ENCODE measurements at places on chromosomes 5 and 9.
A peak's percentile ranks its signal among the peaks of the same experiment; 100 is the strongest.

- DNase-seq: no peak
These were observed 24.4 kb downstream of the SLC6A18 start for GRCh38 chr5:1249366-1250280.

GRCh38 chr9:137077758-137078693 is 709 bp downstream of the UAP1L1 start:
- DNase-seq: peak; percentile 5

DNA sequence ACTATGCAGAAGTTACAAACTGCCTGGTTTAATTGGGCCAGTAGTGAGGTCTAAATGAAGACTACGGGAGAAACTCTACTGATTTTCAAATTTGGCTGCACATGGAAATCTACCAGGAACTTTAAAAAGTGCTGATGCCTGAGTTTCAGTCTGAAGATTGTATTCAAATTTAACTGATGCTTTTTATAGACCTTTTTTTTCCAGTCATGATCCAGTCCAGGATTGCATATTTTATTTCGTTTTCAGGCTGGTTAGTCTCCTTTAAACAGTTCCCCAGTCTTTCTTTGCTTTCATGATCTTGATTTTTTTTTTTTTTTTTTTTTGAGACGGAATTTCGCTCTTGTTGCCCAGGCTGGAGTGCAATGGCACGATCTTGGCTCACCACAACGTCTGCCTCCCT is 23.7 kb upstream of the SPZ1 start:
- DNase-seq: no peak

GRCh38 chr5:2773327-2773726 is 21.9 kb upstream of the IRX2 start:
- DNase-seq: no peak

GRCh38 chr5:33850100-33850594 is 41.6 kb downstream of the ADAMTS12 start:
- DNase-seq: peak; percentile 57

GRCh38 chr5:24364711-24365110 is 280.1 kb downstream of the CDH10 start:
- no peak for DNase-seq

GRCh38 chr5:76083555-76084495 is 642 bp downstream of the SV2C start:
- DNase-seq: no peak

DNA sequence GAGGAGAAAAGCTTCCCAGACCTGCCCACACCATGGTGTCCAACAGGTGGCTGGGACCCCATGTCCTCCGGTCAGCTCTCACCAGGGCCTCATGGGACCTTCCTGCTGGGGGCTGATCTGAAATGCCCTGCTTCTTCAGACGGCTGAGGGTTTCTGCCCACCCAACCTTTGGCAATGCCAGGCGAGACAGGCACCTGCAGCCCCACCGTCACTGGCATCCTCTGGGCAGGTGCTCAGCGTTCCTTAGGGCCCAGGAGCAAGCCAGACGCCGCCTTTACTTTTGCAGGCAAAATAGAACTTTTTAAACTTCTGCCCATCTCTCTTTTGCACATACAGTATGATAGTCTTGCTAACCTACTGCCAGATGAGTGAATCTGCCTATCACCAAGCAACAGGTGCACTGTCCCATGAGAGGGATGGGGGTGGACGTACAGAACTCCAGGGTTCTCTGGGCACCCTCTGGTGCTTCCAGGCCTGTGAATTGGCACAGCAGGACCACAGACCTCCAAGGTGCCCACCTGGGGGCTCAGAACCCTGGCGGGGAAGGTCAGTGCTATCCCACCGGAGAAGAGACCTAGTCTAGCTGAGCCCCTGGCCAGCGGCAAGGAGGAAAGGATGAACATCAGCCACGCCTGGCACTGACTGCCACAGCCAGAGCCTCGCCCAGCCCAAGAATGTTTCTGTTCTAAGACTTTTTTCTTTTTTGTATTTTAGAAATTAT is 7.5 kb downstream of the OBP2B start:
- DNase-seq: no peak

DNA sequence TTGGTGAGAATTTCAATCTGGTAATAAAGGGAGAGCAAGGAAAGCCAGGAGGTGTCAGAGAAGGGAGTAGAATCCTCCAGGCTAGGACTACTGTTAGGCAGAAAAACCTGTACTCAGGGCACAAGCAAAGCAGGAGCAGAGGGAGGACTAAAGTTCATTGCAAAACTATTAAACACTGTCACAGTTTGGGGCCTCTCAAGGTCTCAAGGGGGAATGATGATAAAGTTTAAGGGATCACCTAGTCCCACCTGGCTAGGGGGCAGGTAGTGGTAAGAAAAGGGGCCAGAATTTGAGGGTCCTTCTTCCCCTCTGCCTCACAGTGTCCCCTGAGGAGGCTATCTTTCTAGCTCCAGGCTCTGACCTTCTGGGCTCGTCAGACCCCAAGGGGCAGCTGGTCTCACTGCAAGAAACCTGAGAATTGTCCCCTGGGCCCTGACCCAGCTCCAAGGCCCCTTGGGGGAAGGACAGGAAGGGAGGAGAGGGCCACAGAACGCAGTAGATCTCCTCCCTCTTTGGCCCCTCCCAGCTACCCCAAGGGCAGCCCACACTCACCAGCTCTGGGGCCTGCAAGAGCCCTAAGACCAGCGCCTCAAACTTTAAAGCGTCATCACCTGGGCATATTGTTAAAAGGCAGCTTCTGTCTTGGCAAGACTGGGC is 974 bp downstream of the CCDC69 start:
- no peak for DNase-seq

DNA sequence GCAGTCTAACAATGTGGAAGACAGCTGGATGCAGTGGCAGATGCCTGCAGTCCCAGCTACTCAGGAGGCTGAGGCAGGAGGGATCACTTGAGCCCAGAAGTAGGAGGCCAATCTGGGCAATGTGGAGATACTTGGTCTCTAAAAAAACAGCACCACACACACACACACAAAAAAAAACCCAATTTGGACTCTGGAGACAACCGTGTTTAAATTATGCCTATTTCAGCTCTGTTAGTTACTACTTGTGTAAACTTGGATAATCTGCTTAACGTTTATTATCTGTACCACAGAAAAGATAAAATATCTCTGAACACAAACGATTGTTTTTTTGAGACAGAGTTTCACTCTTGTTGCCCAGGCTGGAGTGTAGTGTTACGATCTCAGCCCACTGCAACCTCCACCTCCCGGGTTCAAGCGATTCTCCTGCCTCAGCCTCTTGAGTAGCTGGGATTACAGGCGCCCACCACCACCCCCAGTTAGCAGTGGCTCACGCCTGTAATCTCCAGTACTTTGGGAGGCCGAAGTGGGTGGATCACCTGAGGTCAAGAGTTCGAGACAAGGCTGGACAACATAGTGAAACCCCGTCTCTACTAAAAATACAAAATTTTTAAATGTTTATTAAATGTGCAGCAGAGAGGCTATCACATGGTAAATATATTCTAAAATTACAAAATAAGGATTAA is 17.7 kb downstream of the RAPGEF6 start:
- DNase-seq: no peak

GRCh38 chr5:10502578-10502977 is 60.9 kb downstream of the ROPN1L start:
- DNase-seq: no peak

GRCh38 chr5:166188501-166189325 is 2102.7 kb upstream of the WWC1 start:
- DNase-seq: no peak

- DNase-seq: peak; percentile 29
These were observed 20.4 kb upstream of the RFK start for GRCh38 chr9:76414661-76415060.

- no peak for DNase-seq
These were observed 130.7 kb upstream of the SMIM23 start for GRCh38 chr5:171654881-171655280.

- peak; percentile 29 for DNase-seq
These were observed 17.4 kb downstream of the PPP6C start for GRCh38 chr9:125172031-125172755.

- no peak for DNase-seq
These were observed 603 bp downstream of the SAXO1 start for GRCh38 chr9:19032406-19032805.

DNA sequence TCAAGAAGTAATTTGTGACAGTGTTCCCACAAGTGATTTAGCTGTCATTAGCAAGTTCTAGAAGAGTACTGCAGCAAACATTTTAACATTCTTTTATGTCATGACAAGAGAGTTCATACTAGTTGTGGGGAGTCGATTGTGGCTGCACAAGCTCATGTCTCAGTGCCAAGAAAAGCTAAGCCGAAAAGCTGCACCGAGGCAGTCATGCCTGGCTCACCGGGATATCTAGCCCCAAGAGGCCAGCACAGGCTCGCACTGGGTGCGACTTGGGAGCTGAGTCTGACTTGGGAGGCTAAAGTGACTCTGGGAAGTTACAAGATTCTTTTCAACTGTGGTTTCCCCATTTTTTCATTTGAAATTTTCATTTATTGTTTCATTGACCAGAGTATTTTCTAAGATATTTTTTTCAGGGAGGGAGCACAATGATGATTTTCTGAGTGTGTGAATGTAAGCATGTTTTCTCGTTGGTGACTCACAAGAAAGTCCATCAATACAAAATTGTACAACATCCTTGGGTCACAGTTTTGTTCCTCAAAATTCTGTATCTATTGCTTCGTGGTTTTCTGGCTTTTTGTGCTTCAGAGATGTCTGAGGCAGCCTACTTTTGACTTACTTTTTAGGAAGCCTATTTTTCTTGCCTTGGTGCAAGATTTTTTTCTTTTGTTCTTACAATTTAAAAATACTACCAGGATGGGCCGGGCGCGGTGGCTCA is 18.7 kb downstream of the CAST start:
- no peak for DNase-seq

DNA sequence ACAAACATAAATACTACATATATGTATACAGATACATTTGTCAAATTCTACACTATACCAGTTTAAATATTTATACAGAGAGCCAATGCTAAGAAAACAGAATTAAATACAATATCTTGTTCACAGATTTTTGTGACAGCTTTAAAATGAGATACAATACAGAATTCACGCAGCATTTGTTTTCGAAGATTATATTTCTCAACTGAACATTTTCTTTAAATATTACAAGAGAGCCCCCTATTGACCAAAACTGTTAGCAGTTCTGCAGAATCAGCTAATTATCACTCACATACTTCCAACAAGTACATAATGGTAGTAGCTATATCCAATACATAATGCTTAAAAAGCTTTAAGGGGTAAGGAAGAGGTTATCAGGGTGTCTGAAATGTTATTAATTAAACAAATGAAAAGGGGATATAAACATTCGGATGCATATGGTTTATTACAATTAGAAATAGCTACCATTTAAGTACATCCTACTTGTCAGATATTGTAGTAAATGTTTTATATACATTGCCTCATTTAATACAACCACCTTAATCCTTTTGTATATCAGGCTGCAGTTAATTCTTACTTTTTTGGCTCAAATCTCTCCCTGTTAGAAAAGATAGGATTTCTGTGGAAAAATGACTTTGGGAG is 31.7 kb downstream of the ZDHHC21 start:
- DNase-seq: peak; percentile 19

GRCh38 chr5:56168066-56168478 is 65.1 kb downstream of the ANKRD55 start:
- DNase-seq: peak; percentile 81

GRCh38 chr5:61896811-61897210 is 409.2 kb upstream of the KIF2A start:
- no peak for DNase-seq

DNA sequence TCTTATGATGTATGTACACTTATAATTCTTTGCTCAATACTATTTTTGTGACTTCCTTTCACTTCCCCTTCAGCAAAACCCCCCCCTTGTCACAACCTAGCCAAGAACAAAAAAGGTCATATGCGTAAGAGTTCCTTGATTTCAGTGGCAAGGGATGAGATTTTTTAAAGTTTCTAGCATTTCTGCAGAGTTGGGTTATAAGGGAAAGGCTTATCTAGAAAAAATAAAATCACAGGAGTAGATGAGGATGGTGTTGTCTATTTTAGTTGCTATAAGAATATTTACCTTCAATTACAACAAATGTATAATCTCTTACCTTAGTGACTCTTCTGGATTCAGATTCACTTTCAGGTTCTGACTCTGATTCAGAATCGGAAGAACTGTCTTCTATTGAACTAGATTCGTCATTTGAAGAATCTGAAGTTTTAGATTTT is 184.6 kb downstream of the AP3B1 start:
- DNase-seq: no peak

DNA sequence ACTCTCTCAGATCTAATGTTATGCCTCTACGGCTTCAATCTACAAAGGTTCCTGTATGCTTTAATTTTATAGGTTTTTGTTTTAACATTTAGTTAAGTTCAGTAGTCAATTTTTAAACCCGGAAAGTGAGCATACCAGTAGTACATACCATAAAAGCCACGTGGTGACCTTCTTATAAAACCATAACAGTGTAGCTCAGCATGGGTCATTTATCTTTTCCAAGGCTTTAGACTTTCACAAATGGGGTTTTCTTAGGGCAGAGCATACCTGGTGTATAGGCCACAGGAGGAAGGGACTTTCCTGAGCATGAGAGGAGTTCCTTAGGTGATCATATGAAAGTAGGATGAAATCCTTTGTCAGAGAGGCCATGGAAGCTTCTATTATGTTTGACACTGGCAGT is 23.2 kb downstream of the ECM2 start:
- DNase-seq: no peak

DNA sequence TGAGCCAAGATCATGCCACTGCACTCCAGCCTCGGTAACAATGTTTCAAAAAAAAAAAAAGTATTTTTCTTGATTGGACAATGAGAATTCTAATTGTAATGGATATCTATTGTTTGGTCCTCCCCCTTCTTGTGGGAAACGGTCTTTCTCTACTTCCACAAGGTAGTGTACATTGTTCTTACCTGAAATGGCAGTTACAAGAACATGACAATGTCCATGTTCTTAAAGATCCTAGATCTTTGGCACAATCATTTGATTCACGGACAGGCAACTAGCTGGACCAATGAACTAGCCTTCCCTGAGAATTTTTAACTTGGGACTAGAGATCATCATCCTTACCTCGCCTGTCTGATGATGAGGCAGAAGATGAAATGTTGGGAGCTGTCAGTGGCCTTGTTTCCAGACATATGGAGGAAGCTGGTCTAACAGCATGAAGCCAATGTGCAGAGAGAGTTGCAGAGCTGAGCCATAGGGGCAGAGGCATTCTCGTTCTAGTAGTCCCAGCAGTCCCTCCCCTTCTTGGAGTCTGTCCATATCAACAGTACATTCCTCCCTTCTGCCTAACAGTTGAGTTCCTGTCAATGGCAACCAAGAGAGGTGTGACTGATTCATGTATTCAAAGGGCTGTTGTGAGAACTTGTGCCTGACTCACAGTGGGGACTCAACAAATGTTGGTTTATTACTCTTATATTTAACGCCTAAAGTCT is 2.1 kb upstream of the MARCHF6 start:
- DNase-seq: peak; percentile 85

GRCh38 chr9:15837079-15837679 is 284.3 kb downstream of the CCDC171 start:
- DNase-seq: peak; percentile 60

- DNase-seq: no peak
These were observed 650 bp downstream of the DCTN4 start for GRCh38 chr5:150758203-150758530.

DNA sequence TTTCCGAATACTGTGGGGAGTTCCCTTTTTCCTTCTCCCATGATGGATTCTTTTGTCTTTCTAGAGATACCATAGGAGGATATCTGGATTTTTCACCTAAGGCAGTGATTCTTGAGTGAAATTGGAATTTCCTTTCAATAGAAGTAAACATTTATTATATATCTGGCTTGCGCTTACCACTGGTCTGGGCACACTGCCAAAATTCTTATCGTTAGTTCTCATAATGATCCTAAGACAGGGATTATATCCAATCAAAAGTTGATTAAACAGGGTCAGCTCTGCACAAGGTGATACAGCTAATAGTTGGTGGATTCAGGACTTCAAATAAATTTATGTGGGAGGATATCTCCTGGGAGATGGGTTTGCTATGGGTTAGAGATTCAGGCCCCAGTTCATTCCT is 9.6 kb downstream of the TLE4 start:
- DNase-seq: peak; percentile 62

Data from fibroblast of skin of right biceps (primary cell).